NCI-H1436 (cell line): ENCODE measurements at places on chromosomes 3 and 15.
A peak's percentile ranks its signal among the peaks of the same experiment; 100 is the strongest.

- no peak for DNase-seq
Measured at GRCh38 chr3:55622733-55623132, 135.6 kb upstream of the WNT5A start.

DNA sequence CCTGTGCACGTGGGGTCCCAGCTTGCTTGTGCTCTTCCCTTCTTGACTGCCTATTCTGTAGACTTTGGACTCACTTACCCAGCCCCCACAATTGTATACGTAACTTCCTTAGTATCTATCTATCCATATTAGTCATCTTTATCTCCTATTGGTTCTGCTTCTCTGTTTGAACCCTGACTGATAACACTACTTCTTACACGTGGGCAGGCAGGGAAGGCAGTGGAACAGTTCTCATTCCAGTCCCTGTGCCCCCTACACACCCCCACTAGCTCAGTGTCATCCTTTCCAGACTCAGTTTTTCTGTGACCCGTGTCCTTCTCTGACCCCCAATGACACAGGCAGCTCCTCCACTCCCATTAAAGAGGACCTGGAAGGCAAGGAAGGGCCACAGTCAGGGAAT, 74.2 kb upstream of the FBN1 start:
- no peak for DNase-seq

DNA sequence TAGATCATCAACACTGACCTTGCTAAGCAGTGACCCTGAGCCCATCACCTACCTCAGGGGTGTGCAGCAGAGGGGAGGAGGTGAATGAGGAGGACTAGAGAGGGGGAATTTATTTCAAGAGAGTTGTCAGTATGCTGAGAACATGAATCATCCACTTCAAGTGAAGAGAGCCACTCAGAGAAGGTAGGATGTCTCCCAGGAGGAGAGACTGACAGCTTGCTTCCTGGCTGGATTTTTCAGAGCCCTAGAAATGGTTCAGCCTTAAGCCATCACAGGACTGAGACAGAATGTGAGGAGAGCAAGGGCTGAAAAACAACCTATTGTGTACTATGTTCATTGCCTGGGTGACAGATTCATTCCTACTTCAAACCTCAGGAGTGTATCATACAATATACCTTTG, 34.8 kb downstream of the CCNL1 start:
- DNase-seq = peak; percentile 42

DNA sequence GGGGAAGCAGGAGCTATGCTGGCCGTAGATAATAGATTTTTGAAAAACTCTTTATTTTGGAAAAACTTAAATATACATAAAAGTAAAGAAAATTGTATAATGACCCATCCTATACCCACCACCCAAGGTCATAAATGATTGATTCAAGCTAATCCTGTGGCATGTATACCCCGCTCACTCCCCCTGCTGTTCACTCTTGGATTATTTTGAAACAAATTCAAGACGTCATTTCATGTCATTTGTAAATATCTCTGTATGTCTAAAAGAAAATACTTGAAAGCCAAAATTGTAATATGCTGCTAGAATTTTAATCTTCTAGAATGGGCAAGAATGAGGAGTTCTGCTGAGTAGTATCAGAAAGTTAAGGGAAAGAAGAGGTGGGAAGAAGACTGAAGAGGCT, 241.7 kb downstream of the FEZF2 start:
- no peak for DNase-seq

GRCh38 chr3:185878920-185879319, 54.1 kb upstream of the IGF2BP2 start:
- DNase-seq = no peak

GRCh38 chr15:63436872-63437375, 55.3 kb upstream of the CA12 start:
- peak; percentile 73 for DNase-seq

DNA sequence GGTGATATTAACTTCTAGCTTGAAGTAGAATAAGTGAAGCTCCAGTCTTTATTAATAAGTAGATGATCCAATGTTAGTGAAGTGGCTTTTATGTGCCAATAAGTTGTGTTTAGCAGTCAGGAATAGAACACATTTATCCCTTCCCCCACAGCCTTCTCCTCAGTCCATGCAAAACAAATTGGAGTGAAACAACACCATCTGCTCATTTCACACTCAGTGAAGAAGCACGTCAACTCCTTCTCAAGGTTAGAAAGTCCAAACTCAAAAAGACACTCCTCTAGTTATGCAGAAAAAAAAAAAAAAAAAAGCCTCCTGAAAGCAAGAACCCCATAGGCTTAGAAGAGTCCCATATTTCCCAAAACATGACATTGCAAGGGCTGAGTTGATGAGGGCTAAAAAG, 18.0 kb upstream of the NEO1 start:
- no peak for DNase-seq

GRCh38 chr15:92020804-92021203, 167.3 kb downstream of the SLCO3A1 start:
- DNase-seq = no peak

- no peak for DNase-seq
Measured at GRCh38 chr3:38214560-38214959, 49.2 kb downstream of the OXSR1 start.

DNA sequence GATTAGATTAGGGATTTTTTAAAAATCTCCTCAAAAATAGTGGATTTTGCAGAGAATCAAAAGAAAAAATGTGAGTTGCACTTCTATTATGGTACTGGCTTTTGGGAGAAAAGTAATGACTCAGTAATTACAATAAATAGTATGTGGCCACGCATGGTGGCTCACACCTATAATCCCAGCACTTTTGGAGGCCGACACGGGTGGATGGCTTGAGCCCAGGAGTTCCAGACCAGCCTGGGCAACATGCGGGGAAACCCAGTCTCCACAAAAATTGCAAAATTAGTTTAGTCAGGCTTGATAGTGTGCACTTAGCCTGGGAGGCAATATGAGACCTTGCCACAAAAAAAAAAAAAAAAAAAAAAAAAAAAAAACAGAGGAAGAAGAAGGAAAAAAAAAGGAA, 1098.2 kb downstream of the ZPLD1 start:
- DNase-seq = no peak

- DNase-seq = no peak
Measured at GRCh38 chr3:88443066-88443465, 293.3 kb downstream of the C3orf38 start.

DNA sequence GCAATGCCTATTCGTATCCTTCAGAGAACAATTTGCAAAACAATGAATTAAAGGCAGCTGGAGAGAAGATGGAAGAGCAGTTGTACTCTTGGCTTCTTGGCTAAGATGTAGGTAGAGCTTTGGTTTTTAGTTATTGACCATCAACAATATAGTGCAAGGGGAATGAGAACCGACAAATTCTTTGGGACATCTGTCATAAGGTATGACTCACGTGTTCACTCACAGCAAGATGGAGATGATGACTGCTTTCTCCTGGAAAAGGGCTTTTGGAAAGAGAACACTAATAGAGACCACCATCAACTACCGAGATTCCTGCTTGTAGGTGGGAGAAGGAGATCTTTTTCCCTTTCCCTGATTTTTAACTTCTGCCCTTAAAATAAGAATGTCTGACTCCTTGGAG, 234.9 kb downstream of the NTRK3 start:
- DNase-seq = no peak

DNA sequence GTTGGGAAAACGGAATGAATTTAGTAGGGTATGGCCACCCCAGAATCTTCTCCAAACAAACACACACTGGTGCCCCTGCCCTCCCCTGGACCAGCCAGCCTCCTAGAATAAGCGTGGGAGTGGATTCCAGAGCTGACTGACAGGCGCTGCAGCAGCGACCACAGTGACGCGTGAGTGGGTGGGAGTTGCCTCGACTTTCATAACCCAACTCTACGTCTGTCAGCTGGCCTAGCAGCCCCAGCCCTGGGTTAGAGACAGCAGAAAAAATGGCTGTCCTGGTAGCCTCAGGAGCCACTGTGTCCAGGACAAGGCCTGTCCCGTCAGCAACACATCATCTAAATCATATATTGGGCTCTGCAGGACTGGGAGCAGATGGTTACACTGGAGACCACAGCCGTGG, 10.0 kb downstream of the PLA2G4B start:
- no peak for DNase-seq

DNA sequence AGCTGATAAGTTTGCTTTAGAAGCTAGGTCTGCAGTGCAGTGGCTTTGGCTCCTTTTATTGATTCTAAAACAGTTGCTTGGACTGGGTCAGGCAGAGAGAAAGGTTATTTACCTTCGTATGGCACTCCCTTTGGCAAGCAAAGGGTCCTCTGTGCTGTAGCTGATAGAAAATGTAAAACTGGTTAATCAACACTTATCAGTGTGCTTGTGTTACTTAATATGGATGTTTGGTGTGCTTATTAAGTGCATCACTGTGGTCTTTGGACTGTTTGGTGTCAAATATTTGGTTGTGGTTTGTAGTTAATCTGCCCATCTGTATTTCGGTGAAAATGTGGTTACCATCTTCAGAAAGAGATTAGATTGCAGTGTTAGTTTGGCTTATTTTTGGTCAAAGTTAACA, 16.0 kb downstream of the UBE2E2 start:
- DNase-seq = no peak

GRCh38 chr15:52436981-52437380, 91.7 kb downstream of the MYO5A start:
- no peak for DNase-seq

- no peak for DNase-seq
Measured at GRCh38 chr3:112376992-112377391, 44.0 kb downstream of the CD200 start.

- DNase-seq = no peak
Measured at GRCh38 chr3:16700651-16701050, 95.4 kb upstream of the DAZL start.

- DNase-seq = no peak
Measured at GRCh38 chr15:101428758-101429157, 60.7 kb downstream of the PCSK6 start.

DNA sequence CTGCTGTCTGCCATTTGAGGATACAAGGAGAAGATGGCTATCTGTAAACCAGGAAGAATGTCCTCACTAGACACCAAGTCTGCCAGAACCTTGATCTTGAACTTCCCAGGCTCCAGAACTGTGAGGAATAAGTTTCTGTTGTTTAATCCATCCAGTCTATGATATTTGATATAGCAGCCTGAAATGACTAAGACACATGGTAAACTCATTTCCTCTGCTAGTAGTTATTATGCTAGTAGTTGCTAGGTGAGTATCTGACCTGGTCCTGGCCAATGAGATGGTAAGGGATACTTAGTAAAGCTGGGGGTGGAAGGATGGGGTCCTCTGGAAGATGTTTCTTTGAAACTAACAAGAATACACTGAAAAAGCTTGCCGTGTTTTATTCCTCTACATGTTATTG, 280.7 kb upstream of the ARHGEF26 start:
- DNase-seq = no peak

DNA sequence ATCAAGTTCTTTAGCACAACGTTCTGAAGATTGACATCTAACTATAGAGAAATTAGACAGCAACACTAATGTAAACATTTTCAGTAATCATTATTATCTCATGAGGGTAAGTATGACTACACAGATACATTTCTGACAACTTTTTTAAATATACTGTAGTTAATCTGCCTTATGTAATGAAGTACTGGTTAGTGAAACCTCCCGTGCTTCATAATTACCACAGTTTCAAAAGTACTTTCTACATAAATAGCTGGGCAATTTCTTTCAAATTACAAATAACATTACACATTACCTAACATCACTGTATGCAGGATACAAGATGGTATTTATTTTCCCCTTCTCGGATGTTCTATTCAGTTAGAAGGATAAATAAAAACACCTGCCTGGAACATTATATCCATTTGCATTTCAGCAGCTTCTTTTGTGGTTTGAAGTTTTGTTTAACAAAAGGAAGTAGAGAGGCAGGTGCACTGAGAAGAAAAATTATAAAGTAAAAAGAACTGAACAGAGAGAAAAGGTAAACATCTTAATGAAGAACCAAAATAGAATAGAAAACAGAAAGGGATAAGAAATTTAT, 1241.5 kb upstream of the GBE1 start:
- peak; percentile 66 for DNase-seq

DNA sequence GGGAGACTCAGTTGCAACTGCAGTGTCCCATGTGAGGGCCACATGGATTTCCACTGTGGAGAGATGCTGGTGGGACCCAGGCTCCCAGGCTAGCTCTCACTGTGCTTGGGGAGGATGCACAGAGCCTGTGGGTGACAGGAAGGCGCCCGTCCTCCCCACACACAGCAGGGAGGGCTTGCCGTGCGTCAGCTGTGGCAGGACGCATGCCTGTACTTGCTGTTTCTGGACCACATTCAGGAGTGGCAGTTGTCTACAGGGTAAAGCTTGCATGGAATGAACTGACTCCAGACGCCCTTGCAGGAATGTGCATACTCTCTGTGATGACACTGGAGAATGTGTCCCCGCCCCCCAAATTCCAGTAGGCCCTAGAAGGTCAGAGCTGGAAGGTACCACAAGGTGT, 63.8 kb upstream of the SNRPA1 start:
- no peak for DNase-seq

- no peak for DNase-seq
Measured at GRCh38 chr3:55719006-55719405, 231.9 kb upstream of the WNT5A start.

DNA sequence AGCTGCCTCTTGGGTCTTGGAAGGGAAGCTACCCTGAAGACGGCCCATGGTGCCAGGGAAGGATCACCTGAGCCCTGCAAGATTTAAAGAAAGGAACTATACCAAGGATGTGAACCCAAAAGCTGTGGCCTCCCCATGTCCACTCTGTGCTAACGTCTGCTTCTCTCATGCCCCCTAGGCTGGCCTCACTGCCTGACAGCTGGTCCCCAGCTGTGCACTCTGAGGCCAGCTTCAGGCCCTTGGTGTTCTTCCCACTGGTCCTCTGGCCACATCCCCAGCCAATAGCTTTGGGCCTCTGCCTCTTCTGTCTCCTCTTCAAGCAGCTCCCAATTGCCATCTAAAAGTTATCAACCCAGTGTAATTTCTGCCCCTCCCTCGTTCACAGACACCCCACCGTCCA, 5.2 kb upstream of the LRRK1 start:
- DNase-seq = no peak

DNA sequence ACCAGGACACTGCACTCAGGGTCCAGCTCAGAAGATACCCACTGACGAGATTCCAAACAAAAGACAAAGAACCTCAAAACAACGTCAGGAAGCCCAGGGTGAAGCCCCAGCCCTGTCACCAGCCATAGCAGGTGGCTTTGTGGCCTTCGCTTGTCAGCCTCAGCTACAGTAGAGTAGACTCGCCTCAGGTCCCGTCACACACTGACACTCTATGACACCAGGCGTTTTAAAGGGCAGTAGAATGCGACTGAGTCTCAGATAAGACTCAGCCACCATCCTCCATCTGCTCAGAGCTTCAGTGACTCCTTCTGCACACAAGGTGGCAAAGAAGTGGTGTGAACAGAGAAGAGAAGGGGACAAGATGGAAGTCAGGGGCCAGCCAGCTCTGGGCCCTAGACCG, 12.8 kb downstream of the RBPMS2 start:
- no peak for DNase-seq

DNA sequence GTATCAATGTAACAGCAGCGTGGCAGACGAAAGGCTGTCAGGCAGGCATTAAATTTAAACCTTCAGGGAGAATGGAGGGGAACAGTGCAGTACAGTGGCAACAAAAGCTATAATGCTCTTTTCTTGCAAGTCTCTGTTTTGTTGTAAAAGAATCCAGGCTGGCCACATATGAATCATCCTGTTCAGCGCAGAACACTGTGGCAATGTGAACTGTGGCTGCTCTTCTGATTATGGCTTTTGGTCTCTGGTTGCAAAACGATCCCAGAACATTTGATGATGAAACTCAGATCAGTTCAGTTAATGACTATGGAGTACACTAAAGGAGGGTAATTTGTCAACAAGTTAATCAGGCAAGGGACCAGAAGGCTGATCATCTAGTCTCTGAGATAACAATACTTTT, 219.7 kb upstream of the SGO1 start:
- no peak for DNase-seq
